M059J (cell line): ENCODE measurements at places on chromosomes 6 and 20. TPM values are rescaled to one million over a fixed set of nuclear protein-coding genes. Genes with fewer than 3 reads are reported as not detected.

Gene SLC17A3
- total RNA-seq, result not detected in 2 replicates

Gene SLC26A8
- total RNA-seq, result 0.10 TPM in 1 of 2 replicates, not detected in the other

Gene SOD2
- 73.2 and 108 TPM in 2 replicates for total RNA-seq

Gene TREM1
- total RNA-seq, result not detected in 2 replicates

Gene ERMARD
- 9.1 and 9.5 TPM in 2 replicates for total RNA-seq

Gene GJA10
- not detected in 2 replicates for total RNA-seq

Gene VSX1
- 0.32 TPM in 1 of 2 replicates, not detected in the other for total RNA-seq

Gene ADGRG6
- 8.1 and 8.8 TPM in 2 replicates for total RNA-seq

Gene RSPH9
- 0.05 and 0.69 TPM in 2 replicates for total RNA-seq

Gene GABRR1
- not detected in 2 replicates for total RNA-seq

DNA sequence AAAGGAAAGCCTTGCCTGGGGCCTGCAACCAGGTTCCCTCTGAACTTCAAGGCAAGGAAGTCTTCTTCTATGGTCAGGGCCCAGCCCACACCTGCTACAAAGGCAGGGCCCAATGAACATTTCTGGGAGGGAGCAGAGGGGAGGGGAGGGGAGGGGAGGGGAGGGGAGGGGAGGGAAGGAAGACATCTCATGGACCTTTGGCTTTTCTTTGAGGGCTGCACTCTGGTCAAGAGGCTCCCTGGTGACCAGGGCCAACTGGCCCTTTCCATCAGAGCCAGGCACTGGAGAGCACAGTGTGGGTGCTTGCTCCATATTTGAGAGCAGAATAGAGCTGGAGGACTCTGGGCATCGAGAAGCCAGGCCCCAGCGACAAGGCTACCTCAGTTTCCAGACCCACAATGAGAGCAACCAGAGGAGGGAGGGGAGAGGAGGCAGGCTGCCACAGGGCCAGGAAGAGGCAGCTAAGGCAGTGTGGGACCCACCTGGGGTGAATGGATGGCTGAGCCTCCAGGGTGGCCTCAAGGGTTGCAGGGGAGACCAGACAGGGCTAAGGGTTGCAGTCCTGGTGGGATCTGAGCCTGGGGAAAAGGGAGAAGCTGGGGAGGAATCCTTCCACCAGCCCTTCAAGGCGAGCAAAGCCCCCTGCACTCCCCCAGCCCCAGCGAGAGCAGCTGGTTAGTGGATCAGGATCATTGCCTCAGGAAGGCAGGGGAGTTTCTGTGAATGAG is 84.8 kb downstream of the MRPL14 start:
- peak; percentile 39 for DNase-seq

DNA sequence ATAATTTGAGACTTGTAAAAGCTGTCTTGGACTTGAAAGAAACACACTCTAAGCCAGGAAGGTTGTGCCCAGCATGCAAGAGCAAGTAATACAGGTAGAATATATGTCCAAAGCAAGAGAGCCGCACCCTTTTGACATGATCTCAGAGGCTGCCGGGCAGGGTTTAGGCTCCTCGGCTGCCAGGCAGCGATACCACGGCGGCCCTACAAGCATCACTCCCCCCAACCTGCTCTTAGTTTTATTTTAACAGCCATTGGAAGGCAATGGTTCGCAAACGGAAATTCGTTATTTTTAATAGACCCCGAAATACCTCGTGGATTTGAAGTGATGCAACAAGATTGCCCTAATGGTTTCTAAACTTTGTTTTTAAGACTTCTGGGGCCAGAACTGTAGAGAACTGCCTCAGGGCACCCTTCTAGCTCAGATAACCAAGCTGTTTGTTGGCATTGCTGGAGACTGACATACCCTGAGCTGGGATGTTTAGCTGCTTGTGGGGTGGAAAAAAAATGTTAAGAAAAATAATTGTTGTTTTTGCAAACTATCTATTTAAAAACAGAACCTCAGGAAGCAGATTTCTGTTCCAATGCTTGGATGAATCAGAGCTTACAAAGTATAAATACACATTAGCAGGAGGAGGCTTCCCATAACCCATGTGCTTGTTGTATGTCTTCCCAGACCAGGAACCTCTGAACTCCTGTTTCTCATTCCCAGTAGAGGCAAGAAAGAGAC is 39.0 kb downstream of the JAG1 start:
- peak; percentile 93 for DNase-seq

GRCh38 chr20:62652041-62652893 is 10.0 kb downstream of the SLCO4A1 start:
- DNase-seq, result peak; percentile 100

- DNase-seq, result peak; percentile 12
Observed at GRCh38 chr6:100613656-100614055, 148.9 kb upstream of the SIM1 start.

DNA sequence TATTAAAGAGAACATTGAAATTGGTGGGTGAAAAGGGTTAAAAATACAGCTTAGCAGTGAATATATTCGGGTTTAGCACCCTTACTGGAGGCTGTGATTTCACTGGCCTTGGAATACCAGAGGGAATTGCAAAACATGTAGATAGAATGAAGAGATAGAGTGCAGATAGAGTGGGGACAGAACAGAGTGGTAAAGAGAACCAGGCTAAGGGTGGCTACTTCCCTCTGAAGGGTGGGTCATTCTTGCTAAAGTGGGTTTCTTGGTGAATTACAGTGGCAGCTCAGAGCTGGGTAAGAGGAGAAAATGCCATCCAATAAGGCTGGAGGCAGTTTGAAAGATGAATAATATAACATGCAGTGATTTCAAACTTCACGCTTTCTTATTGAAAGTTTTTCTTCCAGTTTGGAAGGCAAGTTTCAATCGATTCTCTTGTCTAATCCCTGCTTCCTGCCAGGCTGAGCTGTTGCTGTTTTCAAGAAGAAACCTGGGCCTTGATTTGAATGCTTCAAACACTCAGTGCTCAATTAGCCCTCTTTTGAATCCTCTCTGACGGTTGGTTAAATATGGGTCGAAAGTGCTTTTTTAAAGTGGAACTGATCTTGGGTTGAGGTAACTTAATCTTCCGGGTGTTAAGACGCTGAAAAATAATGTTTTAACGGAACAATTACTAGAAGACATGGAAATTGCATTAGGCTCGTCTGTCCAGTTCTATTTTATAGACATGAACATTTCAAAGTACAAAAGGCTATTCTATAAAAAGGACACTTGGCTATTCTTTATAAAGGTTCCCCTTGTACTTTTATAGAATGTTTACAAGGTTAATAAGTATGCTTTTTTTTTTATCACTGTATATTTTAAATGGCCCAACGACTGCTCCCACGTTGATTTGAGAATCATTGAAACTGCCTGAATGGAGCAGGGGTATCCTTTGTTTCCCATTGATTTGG is 203.3 kb downstream of the BCAS1 start:
- DNase-seq, result peak; percentile 71

GRCh38 chr20:36098364-36098763 is 56.2 kb upstream of the EPB41L1 start:
- DNase-seq, result peak; percentile 71

DNA sequence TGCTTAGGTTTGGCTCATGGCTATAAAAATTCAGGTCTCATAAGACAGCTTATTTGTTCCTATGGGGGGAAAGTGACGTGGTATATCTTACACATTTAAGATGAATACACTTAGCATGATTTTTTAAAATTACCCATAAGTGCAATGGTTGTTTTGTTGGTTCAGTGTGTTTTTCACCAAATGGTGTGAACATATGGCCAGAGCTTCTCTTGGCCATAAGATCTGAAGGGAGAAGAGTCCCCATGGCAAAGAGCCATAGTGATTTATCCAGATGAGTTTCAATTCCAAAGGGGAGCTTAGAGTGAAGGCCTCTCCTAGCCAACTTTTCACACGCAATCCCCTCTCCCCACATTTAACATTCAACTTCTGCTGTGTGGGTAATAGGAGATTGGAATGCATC is 107.6 kb downstream of the TMEM242 start:
- no peak for DNase-seq

DNA sequence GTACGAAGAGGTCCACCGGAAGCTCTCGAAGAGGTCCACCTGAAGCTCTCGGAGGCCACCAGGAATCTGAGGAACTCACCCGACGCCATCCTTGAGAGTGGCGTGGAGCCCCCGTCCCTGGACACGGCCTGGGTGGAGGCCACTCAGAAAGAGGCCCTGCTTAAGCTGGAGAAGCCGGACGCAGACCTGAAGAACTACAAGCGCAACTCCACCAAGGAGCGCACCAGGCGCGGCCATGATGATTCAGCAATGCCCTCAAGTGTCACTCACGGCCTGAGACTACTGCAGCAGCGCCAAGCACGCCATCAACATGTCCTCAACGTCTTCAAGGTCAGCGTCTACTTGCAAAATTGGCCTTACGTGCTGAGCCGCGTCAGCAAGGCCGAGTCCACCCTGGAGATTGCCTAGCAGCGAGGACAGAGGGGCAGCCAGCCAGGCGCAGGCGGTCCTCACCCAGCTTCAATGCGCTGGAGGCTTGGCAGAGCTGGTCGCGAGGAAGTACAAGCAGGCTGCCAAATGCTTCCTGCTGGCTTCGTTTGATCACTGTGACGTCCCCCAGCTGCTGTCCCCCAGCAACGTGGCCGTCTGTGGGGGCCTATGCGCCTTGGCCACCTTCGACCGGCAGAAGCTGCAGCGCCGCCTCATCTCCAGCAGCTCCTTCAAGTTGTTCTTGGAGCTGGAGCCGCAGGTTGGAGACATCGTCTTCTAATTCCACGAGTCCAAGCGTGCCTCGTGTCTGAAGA is 7.7 kb upstream of the GJA10 start:
- no peak for DNase-seq

- DNase-seq, result no peak
Observed at GRCh38 chr6:69789578-69789977, 7.2 kb downstream of the LMBRD1 start.
